Heart right ventricle (tissue), 16 donors: ENCODE measurements at places on chromosomes 13 and 19. TPM values are rescaled to one million over a fixed set of nuclear protein-coding genes. Genes with fewer than 3 reads are reported as not detected.
A peak's percentile ranks its signal among the peaks of the same experiment; 100 is the strongest.

The CCDC8 gene
- 15.0 TPM for polyA plus RNA-seq

- no peak for DNase-seq
These were observed 27.9 kb upstream of the PARP4 start for GRCh38 chr13:24540236-24541126.

DNA sequence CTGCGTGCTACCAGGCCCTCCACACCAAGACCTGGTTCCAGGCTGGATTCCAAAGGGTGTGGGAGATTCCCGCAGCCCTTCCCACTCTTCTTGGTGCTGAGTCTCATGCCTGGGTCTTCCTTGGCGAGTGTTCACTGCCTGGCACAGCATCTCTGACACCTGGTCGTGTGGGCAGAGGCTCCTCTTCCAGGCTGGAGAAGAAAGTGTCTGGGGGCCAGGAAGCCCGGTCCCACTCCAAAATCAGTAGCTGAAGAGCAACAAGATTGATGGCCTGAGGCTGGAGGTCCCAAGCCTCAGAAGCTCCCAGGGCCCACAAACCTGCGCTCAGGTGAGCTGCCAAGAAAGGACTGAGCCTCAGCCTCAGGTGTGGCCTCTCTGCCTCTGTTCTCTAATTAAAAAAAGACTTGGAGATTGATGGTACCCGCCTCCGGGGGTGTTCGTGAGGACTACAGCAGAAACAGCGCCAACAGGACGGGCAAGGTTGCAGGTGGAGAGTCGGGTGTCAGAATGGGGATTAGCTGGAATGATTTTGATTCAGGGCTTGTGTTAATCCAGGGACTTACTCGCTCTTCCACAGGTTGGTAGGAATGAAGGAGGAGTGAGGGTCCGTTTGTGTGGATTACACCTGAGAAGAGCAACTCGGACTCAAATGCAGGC is 217.5 kb downstream of the TEX29 start:
- no peak for DNase-seq

- DNase-seq: peak; percentile 34
These were observed 3.8 kb upstream of the LILRA5 start for GRCh38 chr19:54316746-54317107.

DNA sequence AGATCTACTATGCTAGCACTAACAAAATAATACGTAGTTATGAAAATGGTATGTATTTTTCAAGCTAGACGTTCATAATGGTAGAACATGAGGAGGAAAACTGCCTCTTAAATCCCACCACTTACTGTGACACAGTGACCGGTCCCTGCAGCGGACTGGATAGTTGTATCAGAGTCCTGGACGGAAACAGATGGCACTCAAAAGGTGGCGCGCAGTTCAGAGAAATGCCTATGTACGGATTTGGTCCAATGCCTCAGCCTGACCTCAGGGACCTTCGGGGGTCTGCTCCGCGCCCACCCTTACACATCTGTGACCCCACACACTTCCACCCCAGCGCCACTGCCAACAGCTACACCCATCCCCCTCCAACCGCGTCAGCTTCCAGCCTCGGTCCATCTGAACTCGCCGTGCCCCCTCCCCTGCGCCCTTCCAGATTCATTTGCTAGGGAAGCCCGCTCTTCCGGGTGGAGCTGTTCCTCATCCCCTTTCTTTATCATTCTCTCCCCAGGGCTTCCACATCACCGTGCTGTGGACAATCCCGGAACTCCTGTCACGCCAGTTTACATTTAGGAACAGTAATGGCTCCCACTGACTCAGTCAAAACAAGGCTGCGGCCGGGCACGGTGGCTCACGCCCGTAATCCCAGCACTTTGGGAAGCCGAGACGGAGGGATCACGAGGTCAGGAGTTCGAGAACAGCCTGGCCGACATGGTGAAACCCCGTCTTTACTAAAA is 792 bp upstream of the LENG8 start:
- no peak for DNase-seq
